Camera-type eye (tissue), 1 donor: ENCODE measurements at places on chromosomes 5 and 9. TPM values are rescaled to one million over a fixed set of nuclear protein-coding genes. Genes with fewer than 3 reads are reported as not detected.

Gene IFNA8
- total RNA-seq = not detected

Gene ITK
- 0.44 TPM for total RNA-seq

Gene ZNF474
- 0.38 TPM for total RNA-seq

Gene TYRP1
- total RNA-seq = 326 TPM

Gene TRPM6
- total RNA-seq = 0.44 TPM

Gene SAXO1
- 0.05 TPM for total RNA-seq

Gene NRARP
- total RNA-seq = 23.3 TPM

Gene SLC6A19
- total RNA-seq = 0.27 TPM

Gene COL27A1
- total RNA-seq = 34.6 TPM

Gene GALT
- total RNA-seq = 60.7 TPM

Gene ANXA1
- 153 TPM for total RNA-seq

Gene SPINK6
- total RNA-seq = not detected

Gene SEPTIN8
- total RNA-seq = 73.3 TPM

Gene FBXO4
- total RNA-seq = 18.1 TPM

Gene KIF24
- 4.3 TPM for total RNA-seq

Gene GALNT12
- total RNA-seq = 6.2 TPM

Gene CREB3
- 32.2 TPM for total RNA-seq

Gene ADAMTS19
- 36.0 TPM for total RNA-seq
